ENCODE measurements at places on chromosomes 12 and 14.

- H3K4me1 ChIP-seq: peaks cover 49% of the 10 kb centered on the region
- no peaks in the 10 kb centered on the region for H3K36me3 ChIP-seq
- no peaks in the 10 kb centered on the region for H3K27me3 ChIP-seq
- no peak overlapping the region for H3K4me3 ChIP-seq
- peak overlapping the region; percentile 58 for H3K27ac ChIP-seq
- no peak for DNase-seq
Measured at GRCh38 chr12:124188084-124188483, 106.8 kb upstream of the RFLNA start.

DNA sequence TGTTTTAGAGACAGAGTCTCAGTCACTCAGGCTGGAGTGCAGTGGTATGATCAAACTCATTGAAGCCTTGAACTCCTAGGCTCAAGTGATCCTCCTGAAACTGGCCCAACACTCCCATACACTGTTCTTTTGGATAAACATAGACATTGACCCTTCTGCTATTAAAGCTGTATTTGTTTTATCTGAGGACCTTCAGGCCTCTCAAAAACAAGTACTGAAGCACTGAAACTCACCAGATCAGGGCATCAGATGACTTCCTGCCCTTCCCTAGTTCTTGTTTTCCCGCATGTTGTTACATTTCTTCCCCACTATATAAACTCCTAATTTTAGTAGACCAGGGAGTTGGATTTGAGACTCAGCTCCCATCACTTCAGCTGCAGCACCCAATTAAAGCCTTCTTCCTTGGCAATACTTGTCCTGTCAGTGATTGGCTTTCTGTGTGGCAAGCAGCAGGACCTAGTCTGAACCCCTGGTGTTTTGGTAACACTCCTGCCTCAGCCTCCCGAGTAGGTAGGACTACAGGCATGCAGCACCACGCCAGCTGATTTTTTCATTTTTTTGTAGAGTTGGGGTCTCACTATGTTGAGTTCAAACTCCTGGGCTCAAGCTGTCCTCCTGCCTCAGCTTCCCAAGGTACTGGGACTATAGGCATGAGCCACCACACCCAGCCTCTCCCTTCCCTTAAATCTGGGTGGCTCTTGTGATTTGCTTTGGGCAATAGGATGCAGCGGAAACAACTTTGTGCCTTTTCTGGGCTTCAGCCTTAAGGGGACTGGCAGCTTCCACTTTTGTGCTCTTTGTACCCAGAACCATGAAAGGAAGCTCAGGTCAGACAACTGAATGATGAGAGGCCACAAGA is 12.5 kb upstream of the IFT81 start:
- H3K36me3 ChIP-seq: no peaks in the 10 kb centered on the region
- no peaks in the 10 kb centered on the region for H3K27me3 ChIP-seq
- no peak for DNase-seq
- peaks cover 6% of the 10 kb centered on the region for H3K4me1 ChIP-seq
- H3K4me3 ChIP-seq: no peak overlapping the region

DNA sequence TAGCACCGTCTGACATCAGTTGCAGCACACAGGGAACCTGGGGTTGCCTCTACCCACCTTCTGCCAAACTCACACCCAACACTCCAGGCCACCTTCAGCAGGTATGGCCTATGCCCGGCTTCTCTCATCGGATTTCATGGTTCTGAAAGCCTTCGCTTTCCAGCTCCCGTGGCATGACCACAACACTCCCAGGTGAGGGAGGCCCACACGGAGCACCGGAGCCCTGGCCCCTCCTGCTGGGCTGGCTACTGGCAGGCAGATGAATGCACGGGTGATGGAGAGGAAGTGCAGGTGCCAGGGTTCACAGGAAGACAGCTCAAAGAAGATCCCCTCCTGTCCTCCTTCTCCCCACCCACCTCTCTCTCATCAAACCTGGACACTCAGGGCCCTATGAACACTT is 37.2 kb downstream of the CACNA2D4 start:
- no peaks in the 10 kb centered on the region for H3K4me1 ChIP-seq
- no peaks in the 10 kb centered on the region for H3K36me3 ChIP-seq
- DNase-seq: no peak
- H3K27me3 ChIP-seq: no peaks in the 10 kb centered on the region
- H3K27ac ChIP-seq: no peak overlapping the region

GRCh38 chr14:61608245-61609165 is 86.8 kb upstream of the HIF1A start:
- peaks cover 17% of the 10 kb centered on the region for H3K4me1 ChIP-seq
- H3K27ac ChIP-seq: peak overlapping the region; percentile 29
- H3K27me3 ChIP-seq: peaks cover 2% of the 10 kb centered on the region
- DNase-seq: peak; percentile 86
- H3K36me3 ChIP-seq: no peaks in the 10 kb centered on the region
- no peak overlapping the region for H3K4me3 ChIP-seq

DNA sequence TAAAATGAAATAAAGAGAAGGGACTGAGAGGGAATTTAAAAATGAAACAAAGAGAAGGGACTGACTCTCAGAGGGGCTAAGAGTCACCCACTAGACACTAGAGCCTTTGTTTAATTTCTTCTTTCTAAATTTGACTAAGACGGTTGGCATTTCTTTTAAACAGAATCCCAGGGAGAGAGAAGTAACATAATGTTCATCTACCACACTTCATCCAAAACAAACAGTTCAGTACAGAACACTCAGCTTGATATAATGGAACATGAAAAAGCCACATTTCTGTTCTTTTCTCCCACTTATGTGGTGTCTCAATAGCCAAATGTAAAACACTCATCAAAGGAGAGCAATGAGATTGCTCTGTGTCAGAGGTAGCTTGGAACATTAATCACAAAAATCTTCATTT is 10.1 kb upstream of the NT5DC3 start:
- H3K36me3 ChIP-seq: no peaks in the 10 kb centered on the region
- no peak for DNase-seq
- peak overlapping the region; percentile 44 for H3K27ac ChIP-seq
- no peaks in the 10 kb centered on the region for H3K27me3 ChIP-seq
- no peak overlapping the region for H3K4me3 ChIP-seq

- H3K4me3 ChIP-seq: no peak overlapping the region
- no peak overlapping the region for H3K27ac ChIP-seq
- no peaks in the 10 kb centered on the region for H3K27me3 ChIP-seq
- peaks cover 9% of the 10 kb centered on the region for H3K36me3 ChIP-seq
- DNase-seq: no peak
- H3K4me1 ChIP-seq: no peaks in the 10 kb centered on the region
Measured at GRCh38 chr14:39025810-39026627, 77.0 kb downstream of the SEC23A start.

GRCh38 chr12:132508491-132508740 is 18.5 kb downstream of the FBRSL1 start:
- no peaks in the 10 kb centered on the region for H3K27me3 ChIP-seq
- H3K4me3 ChIP-seq: no peak overlapping the region
- H3K27ac ChIP-seq: no peak overlapping the region
- DNase-seq: no peak

GRCh38 chr14:105526776-105527380 is 495 bp downstream of the TMEM121 start:
- no peaks in the 10 kb centered on the region for H3K27me3 ChIP-seq
- peaks cover 37% of the 10 kb centered on the region for H3K4me1 ChIP-seq
- peaks cover 31% of the 10 kb centered on the region for H3K36me3 ChIP-seq
- H3K4me3 ChIP-seq: peak overlapping the region; percentile 62
- H3K27ac ChIP-seq: no peak overlapping the region

DNA sequence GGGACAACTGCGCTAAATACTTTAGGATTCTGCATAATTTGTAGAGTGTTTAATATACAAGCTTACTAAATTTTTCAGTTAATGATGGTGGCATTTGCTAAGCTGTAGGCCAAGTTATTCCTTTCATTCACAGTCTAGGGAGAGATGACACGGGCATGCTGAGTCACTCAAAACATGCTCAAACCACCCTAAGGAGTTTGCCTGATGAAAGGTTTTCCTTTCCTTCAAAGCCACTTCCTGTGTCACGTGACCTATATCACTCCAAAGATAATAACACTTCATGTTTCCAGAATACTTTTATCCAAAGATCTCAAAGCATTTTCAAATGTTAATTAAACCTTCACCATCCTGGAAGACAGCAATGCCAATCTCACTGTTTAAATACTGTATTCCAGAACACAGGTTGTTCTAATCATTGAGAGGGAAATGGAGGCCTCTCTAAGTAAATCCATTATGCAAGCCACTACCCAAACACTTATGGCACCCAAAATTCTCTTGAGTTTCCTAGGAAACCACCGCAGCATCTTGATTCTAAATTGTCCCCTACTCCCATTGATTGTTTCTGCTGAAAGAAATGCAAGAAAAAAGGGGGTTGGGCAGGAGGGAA is 207.0 kb upstream of the CDKN3 start:
- H3K4me1 ChIP-seq: no peaks in the 10 kb centered on the region
- no peaks in the 10 kb centered on the region for H3K27me3 ChIP-seq
- no peak overlapping the region for H3K27ac ChIP-seq
- DNase-seq: no peak
- H3K36me3 ChIP-seq: no peaks in the 10 kb centered on the region

DNA sequence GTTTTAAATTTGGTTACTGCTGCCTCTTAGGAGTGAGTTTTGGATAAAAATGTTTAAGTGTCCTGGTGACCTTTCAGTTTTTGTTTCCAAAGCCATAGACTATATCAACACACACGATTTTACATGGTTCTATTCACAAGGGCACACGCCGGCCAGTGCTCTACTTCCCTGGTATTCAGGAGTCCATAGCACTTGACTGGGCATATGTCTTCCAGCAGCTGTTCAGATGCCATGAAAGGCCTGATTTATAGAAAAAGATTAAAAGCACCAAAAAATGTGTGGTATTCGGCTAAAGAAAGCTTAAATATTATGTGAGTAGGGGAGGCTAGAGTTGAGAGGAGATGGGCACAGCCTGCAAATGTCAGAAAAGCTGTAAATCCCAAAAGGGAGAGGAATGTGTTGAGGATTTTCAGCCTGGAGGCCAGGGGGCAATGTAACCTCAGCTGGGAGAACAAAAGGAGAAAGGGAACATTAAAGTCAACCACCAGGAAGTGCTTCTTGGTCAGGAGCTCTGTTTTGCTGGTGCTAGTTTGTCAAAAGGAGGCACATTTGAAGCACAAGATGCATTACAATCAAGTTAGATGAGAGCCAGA is 478.4 kb downstream of the RAD51B start:
- no peaks in the 10 kb centered on the region for H3K27me3 ChIP-seq
- H3K27ac ChIP-seq: peak overlapping the region; percentile 50
- no peak overlapping the region for H3K4me3 ChIP-seq

- H3K36me3 ChIP-seq: peaks cover 49% of the 10 kb centered on the region
- DNase-seq: no peak
- no peaks in the 10 kb centered on the region for H3K4me1 ChIP-seq
- H3K27ac ChIP-seq: no peak overlapping the region
- H3K4me3 ChIP-seq: no peak overlapping the region
Measured at GRCh38 chr12:120702637-120703036, 7.6 kb upstream of the UNC119B start.

DNA sequence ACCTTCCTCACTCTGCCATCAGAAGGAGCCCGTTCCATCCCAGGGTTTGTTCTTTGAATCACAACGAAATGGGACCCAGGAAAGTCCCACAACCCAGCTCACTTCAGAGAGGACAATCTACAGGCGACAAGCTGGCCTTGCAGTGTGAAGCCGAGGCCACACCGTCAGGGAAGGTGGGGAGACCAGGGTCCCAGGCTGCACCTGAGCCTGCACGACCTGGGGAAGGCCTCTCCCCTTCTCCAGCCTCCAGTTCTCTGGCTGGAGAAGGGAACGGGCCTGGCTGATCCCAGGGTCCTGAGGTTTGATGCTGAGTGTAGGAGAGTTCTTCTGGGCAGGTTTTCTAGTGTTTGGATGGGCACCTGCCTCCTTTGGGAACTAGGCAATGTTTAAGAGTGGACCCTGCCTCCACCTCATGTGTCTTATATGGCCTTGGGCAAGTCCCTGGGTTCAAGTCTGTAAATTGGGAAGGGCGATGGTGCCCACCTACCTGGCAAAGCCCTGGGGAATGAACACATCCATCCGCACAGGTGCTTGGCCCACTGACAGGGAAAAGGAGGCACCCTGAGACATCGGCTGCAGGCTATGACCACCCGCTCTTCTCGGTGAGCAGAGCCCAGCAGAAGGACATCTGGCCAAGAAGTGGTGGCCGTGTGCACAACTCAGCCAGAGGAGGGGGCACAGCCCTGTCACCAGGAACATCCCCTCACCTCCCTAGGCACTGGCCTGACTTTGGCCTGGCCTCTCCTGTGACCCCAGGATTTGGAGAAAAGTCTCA is 77.9 kb upstream of the BCL11B start:
- no peak for DNase-seq
- no peaks in the 10 kb centered on the region for H3K4me1 ChIP-seq
- H3K27me3 ChIP-seq: no peaks in the 10 kb centered on the region
- no peak overlapping the region for H3K27ac ChIP-seq
- H3K4me3 ChIP-seq: no peak overlapping the region
- H3K36me3 ChIP-seq: no peaks in the 10 kb centered on the region

- H3K4me1 ChIP-seq: no peaks in the 10 kb centered on the region
- no peak for DNase-seq
- H3K36me3 ChIP-seq: no peaks in the 10 kb centered on the region
Measured at GRCh38 chr14:65412856-65413738, 567 bp downstream of the FUT8 start.

DNA sequence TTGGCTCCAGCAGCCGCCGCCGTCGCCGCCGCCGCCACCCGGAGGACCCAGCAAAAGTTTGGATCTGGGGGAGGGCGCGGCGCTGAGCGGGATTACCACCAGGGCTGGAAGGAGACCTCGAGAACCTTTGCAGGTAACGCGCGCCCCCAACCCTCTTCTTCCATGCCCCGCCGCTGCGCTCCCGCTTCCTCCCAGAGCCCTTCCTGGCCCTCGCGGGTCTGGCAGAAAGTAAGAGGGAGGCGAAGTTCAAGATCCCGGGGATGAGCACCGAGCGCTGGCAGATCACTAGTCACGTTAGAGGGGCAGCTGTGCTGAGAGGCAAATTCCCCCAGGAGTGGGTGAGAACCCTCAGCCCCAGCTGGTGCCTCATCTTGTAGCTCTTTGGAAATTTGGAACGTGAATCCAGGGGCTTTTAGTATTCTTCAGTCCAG is 3.9 kb downstream of the FLRT2 start:
- H3K36me3 ChIP-seq: peaks cover 3% of the 10 kb centered on the region
- H3K4me1 ChIP-seq: peaks cover 38% of the 10 kb centered on the region
- peak overlapping the region; percentile 82 for H3K27ac ChIP-seq
- H3K4me3 ChIP-seq: peak overlapping the region; percentile 66
- peak; percentile 19 for DNase-seq

GRCh38 chr14:25259470-25259869 is 209.5 kb upstream of the STXBP6 start:
- DNase-seq: no peak
- H3K27ac ChIP-seq: no peak overlapping the region
- no peaks in the 10 kb centered on the region for H3K4me1 ChIP-seq
- no peaks in the 10 kb centered on the region for H3K27me3 ChIP-seq
- no peaks in the 10 kb centered on the region for H3K36me3 ChIP-seq
- no peak overlapping the region for H3K4me3 ChIP-seq

GRCh38 chr12:47184813-47185212 is 105.1 kb upstream of the AMIGO2 start:
- H3K36me3 ChIP-seq: no peaks in the 10 kb centered on the region
- no peak for DNase-seq
- no peaks in the 10 kb centered on the region for H3K4me1 ChIP-seq
- H3K27ac ChIP-seq: no peak overlapping the region

All from spinal cord (tissue), 10 donors.